ENCODE measurements at places on chromosomes 6 and 20.
A peak's percentile ranks its signal among the peaks of the same experiment; 100 is the strongest.

- DNase-seq = no peak
These were observed 408.6 kb downstream of the RNF144B start for GRCh38 chr6:18795726-18796125.

DNA sequence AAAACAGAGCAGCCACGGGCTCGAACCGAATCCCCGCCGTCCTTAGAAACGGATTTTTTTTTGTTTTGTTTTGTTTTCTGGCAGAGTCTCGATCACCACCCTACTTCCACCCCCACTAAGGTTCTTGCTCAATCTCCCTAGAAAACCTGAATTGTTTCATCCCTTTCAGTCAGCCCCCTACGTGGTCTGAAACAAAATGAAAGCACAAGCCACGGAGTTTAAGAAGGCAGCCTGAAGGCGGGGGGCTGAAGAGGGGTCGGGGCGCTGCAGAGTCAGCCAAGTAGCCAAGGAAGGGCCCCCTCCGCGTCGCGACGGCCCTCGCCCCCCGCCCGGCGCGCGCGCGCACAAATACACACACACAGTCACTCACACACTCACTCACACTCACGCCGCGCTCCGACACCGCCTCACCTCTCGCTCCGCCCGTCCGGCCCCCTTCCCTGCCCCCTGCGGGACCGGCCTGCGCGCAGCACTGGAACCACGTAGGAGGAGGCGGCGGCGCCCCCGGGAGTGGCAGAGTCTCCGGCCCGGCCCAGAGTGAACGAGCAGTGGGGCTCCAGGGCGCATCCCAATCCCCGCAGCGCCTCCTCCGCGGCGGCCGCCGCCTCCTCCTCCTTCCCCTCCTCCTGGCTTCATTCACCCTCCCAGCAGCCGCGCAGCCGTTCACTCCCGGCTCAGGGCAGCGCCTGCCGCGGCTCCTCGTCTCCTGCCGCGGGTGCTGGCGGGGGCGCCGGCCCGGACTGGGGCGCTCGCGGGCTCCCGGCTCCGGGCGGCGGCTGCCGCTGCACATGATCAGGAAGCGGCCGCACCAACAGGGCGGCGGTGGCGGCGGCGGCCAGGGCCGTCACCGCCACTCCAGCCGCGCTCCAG, 1.4 kb downstream of the ATXN1 start:
- DNase-seq = peak; percentile 74

DNA sequence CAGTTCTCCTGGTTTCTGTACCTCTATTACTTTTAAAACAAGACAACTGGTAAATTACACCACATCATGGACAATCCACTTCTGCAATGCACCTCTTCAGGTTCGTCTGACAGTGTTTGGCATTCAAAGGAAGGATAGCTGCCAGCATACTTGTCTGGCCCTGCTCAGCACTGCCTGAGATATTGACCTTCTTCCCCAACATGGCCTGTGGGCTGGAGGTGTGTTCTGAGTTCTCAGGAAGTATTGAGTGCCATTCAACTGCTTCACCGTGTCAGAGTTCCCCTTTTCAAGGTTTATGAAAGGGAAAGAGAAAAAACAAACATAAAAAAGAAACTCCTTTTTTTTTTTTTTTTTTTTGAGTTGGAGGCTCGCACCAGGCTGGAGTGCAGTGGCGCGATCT, 267.9 kb upstream of the SASH1 start:
- DNase-seq = no peak

- no peak for DNase-seq
These were observed 211.9 kb upstream of the FUT9 start for GRCh38 chr6:95803889-95804288.

- DNase-seq = no peak
These were observed 27.4 kb downstream of the CBLN4 start for GRCh38 chr20:55977690-55978459.

GRCh38 chr6:34181908-34182307, 36.0 kb upstream of the GRM4 start:
- DNase-seq = no peak

All from activated naive CD8-positive, alpha-beta T cell treated with anti-CD3 and anti-CD28 coated beads, Interleukin-2, amount 50 U/mL, for 24 hours (primary cell).